ENCODE measurements at places on chromosomes 12 and 14.

DNA sequence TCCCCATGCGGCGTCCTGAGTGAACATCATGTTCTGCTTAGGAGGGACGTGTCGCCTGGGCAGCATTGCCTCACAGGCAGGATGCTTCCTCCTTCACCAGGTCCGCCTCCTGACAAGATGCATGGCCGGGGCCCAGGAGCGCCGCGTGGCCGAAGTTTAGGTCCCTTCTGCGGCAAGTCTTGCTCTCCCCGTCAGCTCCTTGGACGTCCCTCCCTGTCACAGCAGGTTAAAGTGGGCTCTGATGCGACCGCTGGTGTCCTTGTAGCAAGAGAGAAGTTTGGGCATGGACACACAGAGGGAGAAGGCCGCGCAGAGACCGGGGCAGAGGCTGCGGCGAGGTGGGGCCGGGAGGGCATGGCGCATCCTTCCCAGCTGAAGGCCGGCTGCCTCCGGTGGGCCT lies 9.4 kb upstream of the GALNT9 start:
- DNase-seq = no peak

- peak; percentile 55 for DNase-seq
Measured at GRCh38 chr12:105672121-105672975, 341.9 kb downstream of the C12orf75 start.

DNA sequence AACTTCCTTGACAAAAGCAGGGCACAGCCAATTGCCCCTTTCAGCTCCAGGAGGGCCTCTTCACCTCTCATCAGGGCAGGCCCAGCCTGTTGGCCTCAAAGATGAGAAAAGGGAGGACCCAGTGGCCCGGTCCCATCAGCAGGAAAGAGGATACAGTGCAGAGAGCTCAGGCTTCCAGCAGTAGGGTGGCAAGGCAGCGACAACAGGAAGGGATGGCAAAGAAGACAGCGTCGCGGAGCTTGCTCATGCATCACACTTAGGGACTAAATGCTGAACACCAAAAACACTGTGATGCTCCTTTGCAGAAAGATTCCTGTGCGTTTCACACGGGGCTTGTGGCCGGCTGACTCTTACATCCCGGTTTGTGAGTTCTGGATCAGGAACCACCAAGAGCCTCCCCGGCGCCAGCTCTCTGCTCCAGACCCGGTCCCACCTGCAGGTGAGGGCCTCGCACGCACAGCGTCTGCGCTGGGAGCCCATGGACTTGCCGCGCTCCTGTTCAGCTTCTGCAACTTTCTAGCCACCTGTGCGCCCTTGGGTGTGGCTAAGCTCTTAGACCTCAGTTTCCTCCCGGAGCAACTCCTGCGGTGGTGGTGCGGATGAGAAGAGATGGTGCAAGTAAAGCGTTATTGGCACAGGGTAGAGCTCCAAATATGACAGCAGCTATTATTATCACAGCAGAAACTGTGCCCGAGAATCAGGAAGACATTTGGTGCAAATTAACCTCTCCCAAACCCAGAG lies 15.3 kb upstream of the BCL7A start:
- DNase-seq = no peak

DNA sequence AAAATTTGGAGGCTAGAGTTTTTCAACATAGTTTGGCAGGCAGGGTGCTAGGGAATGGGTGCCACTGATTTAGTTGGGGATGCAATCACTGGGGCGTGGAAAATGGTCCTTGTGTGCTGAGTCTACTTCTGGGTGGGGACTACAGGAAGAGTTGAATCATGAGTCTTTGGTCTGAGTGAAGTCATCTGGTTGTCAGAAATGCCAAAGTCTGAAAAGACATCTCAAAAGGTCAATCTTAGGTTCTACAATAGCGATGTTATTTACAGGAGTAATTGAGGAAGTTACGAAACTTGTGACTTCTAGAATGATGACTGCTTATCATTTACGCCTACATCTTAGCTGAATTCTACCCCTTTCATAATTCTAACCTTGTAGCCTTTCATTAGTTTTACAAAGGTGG lies 209.1 kb downstream of the NUBPL start:
- DNase-seq = no peak

DNA sequence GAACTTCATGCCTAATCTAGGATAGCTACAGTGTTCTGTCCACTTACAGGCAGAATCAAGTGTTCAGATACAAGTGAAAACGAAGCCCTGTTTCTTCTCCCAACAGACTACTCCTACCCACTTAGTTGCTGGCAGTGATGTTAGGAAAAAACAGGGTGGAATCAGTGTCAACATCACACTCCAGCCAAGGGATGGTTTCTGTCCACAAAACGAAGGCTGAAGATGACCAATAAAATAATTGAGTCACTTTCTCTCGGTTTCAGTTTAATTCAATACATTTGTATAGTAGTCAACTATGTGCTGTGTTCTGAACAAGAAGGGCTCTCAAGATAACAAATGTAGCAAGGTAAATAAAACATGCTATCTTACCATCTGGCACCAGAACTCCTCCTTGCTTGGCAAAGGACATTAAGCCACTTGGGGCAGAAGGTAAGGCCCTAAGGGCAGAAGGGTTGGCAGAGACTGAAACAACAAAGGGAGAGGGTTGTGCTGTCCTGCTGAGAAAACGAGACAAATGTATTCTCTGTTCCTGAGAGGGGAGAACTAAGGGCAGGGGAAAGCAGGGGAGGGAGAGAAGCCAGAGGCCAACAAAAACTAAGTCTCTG lies 393.6 kb downstream of the DPF3 start:
- no peak for DNase-seq

DNA sequence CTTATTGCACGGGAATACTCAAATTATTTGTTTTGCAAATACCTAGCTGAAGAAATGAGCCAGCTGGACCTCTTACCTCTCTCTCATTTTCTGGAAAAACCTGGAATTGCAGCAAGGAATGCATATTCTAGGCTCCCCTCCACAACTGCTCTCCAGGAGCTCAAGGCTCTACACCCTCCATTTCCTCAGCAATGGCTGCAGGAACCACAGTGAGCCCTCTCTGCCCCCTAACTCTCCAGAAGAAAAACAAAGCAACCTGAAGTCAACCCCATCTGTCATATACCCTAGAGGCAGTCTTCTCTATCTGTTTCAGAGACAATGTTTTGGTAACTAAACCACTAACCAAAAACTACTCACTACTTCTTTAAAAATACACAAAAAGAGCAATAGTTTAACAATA lies 221.6 kb downstream of the SLC25A21 start:
- DNase-seq = no peak

GRCh38 chr14:98773814-98774213 lies 498.2 kb downstream of the BCL11B start:
- DNase-seq = no peak

DNA sequence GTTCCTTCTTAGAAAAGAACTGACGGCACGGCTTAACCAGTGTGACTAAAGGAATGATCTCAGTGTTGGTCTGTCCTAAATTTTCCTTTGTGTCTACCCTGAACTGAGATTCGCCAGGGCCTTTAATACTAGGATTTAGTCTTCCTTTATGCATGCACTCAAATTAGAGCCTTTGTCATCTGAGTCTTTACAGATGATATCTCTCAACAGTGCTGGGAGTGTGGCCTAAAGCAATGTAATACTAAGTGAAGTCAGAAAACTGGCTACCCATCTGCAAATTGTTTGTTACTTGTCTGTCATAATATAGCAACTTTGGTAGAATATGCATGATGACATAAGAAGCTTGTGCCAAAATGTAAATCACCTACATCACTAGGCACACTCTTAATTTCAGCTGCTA lies 95.4 kb downstream of the PTPRO start:
- DNase-seq = no peak

DNA sequence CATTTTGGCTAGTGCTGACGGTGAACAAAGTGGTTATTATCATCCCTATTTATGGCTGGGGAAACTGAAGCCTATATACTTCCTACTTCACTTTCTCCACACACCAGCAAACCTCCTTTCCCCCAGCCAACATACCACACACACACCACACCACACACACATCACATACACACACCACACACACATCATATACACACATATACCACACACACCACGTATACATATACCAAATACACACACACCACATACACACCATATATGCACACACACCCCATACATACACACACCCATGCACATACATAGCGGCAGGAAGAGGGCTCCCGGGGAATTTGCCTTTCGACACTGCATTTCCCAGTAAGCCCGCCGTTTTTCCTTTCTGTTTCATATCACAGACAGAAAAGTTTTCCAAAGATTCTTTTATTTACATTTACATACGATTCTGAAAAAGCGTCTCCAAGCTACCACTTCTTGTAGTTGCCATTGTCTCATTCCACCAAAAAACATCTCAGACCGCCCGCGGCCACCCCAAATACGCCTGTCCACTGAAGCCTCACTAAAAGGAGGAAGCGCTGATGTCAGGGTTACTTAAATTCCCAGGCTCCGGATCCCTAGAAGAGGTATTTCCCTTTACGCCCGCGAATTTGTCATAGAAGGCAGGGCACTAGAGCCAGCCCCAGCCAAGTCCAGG lies 823 bp upstream of the RAB5B start:
- no peak for DNase-seq

Measured in fibroblast of villous mesenchyme (primary cell).